Suprapubic skin (tissue), 4 donors: ENCODE measurements at places on chromosomes 5 and 9. TPM values are rescaled to one million over a fixed set of nuclear protein-coding genes. Genes with fewer than 3 reads are reported as not detected.
A peak's percentile ranks its signal among the peaks of the same experiment; 100 is the strongest.

The SELENOP gene
- total RNA-seq, result 286 TPM

The ADAM19 gene
- 1.0 TPM for total RNA-seq

The NPR3 gene
- 8.7 TPM for total RNA-seq

DNA sequence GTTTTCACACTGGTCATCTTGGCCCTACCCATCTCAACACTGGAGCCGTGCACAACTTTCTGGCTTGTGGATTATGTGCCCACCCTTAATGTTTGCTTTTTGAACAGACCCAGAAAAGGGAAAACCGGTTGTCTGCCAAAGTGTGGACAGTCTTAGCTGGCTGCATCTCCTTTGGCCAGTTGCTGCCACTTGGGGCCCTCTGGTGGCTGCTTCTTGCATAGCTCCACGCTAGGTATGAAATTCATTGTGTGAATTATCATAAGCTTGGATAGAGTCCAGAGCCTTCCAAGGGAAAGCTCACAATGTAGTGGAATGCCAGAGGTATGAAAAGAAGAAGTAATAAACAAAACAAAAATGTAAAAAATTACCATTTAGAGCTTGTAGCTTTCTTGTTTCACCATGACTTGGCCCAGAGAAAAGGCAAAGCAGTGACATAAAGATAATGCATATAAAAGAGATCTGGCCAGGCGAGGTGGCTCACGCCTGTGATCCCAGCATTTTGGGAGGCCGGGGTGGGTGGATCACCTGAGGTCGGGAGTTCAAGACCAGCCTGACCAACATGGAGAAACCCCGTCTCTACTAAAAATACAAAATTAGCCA lies 12.5 kb upstream of the SLC36A3 start:
- DNase-seq, result peak; percentile 83
- no peak overlapping the region for H3K4me3 ChIP-seq
- no peak overlapping the region for H3K27ac ChIP-seq

DNA sequence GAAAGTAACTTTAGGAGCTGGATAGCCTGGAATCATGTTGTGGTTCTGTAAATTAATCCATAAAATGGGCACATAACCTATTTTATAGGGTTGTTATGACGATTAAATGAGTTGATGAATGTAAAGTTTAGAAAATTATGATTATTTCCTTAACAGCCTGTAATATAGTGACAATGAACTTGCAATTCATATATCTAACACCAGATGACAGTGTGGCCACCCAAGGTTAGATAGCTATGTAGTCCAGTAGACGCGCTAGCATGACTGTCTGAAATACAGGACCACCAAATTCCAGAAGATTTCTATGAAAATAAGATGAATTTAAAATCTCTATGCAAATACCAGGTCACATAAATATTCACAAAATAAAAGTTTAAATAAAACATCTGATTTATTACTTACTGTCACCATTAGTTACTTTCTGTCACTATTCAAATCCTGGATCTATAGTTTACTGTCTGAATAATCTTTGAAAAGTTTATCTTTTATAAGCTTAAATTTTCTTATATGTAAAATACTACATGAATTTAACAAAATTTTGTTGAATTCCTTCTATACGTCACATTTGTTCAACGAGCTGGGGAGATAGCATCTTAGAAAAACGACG lies 26.1 kb upstream of the MACIR start:
- no peaks in the 10 kb centered on the region for H3K27me3 ChIP-seq
- no peaks in the 10 kb centered on the region for H3K36me3 ChIP-seq
- no peaks in the 10 kb centered on the region for H3K4me1 ChIP-seq
- H3K27ac ChIP-seq, result no peak overlapping the region
- no peak for DNase-seq

DNA sequence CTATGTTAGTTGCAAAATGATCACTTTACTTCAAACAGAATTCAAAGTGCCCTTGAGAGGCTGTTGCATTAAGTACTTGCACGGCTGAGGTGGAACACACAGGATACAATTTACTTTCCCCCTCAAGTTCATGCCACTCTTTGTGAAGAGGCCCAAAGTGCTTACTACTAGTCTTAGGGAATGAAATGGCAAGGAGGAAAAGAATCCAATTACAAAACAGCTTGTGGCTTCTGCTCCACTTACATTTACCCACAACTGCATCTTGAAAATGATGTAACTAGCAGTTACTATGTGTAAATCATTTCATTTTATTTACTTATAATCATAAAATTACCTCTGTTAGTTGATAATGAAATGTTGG lies 14.6 kb downstream of the FOXD1 start:
- no peak overlapping the region for H3K4me3 ChIP-seq
- peaks cover 96% of the 10 kb centered on the region for H3K27me3 ChIP-seq
- no peak for DNase-seq
- H3K4me1 ChIP-seq, result peaks cover 18% of the 10 kb centered on the region
- no peak overlapping the region for H3K27ac ChIP-seq
- no peaks in the 10 kb centered on the region for H3K36me3 ChIP-seq

DNA sequence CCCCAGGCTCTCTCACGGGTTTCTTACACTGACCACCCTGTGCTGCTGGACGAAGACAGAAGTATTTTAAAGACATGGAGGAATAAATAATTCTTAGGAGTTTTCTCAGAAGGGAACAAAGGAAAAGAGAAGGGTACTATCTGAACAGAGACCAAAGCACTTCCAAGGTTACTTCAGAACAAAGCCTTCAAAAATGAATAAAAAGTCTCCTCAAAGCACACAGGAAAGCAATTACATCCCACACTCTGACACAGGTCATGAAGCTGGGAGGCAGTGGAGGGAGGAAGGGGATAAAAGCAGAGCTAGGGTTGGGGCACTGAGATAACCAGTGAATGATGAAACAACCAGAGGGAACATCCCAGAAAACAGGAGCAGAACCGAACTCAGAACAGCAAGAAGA lies 151.8 kb downstream of the ARSB start:
- no peak for DNase-seq
- no peak overlapping the region for H3K4me3 ChIP-seq
- H3K4me1 ChIP-seq, result peaks cover 19% of the 10 kb centered on the region
- no peak overlapping the region for H3K27ac ChIP-seq
- no peaks in the 10 kb centered on the region for H3K36me3 ChIP-seq

- no peak for DNase-seq
- H3K27me3 ChIP-seq, result no peaks in the 10 kb centered on the region
- H3K4me3 ChIP-seq, result no peak overlapping the region
Measured at GRCh38 chr5:41955432-41956024, 30.4 kb downstream of the FBXO4 start.

DNA sequence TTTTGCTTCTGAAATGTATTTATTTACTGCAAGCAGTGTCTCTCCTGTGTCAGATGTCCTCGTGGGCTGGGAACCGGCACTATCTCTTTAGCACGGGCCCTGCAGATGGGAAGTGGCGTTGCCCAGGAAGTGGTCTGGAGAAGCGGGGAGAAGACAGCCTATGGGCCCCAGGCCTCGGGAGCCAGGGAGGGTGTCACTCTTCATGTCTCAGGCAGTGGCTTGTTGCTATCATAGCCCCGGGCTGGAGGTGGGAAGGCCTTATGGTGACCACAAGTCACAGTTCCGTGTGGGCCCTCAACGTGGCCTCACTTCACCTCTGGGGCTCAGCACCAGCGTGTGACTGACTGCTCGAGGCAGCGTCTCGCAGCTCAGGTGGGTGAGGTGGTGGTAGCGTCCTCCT lies 41.4 kb downstream of the SYK start:
- peaks cover 27% of the 10 kb centered on the region for H3K36me3 ChIP-seq
- H3K4me1 ChIP-seq, result no peaks in the 10 kb centered on the region
- no peak for DNase-seq
- H3K4me3 ChIP-seq, result no peak overlapping the region

DNA sequence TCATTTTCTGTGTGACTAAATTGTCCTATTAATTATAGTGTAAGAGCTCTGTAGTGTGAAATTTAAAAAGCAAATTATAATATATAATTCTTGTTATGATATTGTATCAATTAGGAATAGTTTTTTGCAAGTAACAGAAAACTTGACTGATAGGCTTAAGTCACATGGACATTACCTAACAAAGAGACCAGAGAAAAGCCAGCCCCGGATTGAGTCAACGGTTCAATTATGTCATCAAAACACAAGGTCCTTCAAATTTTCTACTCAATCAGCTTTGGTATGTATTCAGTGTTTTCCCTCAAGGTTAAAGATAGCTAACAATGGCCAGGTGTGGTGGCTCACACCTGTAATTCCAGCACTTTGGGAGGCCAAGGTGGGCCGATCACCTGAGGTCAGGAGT lies 126.7 kb upstream of the PTGER4 start:
- H3K27ac ChIP-seq, result no peak overlapping the region
- no peak overlapping the region for H3K4me3 ChIP-seq
- no peaks in the 10 kb centered on the region for H3K36me3 ChIP-seq
- H3K4me1 ChIP-seq, result peaks cover 13% of the 10 kb centered on the region

GRCh38 chr5:6829150-6829784 lies 116.0 kb downstream of the TENT4A start:
- H3K4me1 ChIP-seq, result no peaks in the 10 kb centered on the region
- H3K4me3 ChIP-seq, result no peak overlapping the region
- H3K27ac ChIP-seq, result no peak overlapping the region
- no peak for DNase-seq
- H3K27me3 ChIP-seq, result no peaks in the 10 kb centered on the region
- H3K36me3 ChIP-seq, result no peaks in the 10 kb centered on the region

DNA sequence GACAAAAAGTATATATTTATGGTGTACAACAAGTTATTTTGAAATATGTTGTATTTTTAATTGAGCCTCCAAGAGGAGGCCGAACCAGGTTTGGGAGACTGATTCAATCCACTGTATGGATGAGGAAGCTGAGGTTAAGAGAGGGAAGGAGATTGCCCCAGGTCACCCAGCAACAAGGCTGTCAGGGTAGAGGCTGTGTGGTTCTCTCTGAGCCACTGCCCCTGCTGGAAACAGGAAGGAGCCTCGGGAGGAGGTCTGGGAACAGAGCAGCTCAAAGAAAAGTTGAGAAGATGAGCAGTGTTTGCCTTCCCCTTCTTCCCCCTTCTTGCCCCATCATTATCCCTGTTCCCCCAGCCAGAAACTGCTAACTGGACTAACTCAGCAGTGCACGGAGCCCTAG lies 6.6 kb upstream of the FAT2 start:
- H3K27me3 ChIP-seq, result no peaks in the 10 kb centered on the region
- no peak overlapping the region for H3K27ac ChIP-seq
- H3K36me3 ChIP-seq, result no peaks in the 10 kb centered on the region
- no peak for DNase-seq

DNA sequence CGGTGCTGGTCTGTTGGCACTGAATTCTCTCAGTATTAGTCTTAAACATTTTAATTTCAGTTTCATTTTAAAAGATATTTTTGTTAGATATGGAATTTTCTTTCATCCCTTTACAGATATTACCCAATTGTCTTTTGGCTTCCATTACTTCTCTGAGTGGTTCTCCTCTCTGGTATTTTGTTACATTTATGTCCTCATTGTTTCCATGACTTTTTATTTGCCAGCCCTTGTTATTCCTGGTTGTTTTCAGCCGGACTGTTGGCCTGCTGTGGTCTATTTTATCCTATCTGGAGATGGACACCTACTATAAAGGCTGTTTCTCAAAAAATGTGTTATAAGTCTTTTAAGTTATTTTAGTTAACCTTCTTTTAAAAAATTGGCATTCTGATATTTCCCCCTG lies 117.2 kb downstream of the ARHGEF28 start:
- H3K4me1 ChIP-seq, result no peaks in the 10 kb centered on the region
- no peak overlapping the region for H3K4me3 ChIP-seq

DNA sequence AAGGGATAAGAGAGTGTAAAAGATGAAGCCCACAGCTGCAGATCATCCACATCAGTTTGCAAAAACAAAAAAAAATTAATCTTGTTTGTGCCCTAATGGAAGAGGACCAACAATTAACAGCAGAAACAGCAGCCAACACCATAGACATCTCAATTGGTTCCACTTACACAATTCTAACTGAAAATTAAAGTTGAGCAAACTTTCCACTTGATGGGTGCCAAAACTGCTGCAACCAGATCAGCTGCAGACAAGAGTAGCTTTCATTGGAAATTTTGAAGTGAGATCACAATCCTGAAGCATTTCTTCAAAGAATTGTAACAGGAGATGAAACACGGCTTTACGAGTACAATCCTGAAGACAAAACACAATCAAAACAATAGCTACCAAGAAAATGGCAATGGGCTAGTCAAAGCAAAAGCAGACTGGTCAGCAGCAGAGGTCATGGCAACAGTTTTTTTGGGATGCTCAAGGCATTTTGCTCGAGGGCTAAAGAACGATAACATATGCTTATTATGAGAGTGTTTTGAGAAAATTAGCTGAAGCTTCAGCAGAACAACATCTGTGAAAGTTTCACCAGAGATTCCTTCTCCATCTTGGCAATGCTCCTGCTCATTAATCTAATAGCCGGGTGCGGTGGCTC lies 4.1 kb upstream of the RBM27 start:
- no peak for DNase-seq
- no peaks in the 10 kb centered on the region for H3K27me3 ChIP-seq

DNA sequence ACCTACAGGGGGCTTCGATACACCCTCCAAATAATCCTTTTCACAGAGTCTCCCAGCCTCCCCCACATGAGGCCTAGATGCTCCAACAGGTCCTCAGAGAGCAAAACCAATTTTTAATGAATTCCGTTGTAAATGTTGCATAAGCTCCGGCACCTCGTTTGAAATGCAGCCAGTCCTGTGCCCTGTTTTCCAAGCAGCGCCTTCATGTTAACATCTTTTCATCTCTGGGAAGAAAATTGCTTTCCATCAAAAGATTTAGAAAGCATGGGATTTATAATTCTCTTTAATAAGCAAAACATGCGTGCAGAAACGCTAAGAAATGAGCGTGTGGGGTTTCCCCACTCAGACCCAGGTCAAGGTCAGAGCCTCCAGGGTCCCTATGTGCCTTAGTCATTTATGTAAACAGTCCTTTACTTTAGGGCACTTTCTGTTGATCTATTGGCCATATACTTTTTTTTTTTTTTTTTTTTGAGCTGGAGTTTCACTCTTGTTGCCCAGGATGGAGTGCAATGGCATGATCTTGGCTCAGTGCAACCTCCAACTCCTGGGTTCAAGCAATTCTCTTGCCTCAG lies 177.5 kb upstream of the S1PR3 start:
- H3K4me1 ChIP-seq, result peaks cover 14% of the 10 kb centered on the region
- no peak for DNase-seq
- no peaks in the 10 kb centered on the region for H3K27me3 ChIP-seq
- no peaks in the 10 kb centered on the region for H3K36me3 ChIP-seq

DNA sequence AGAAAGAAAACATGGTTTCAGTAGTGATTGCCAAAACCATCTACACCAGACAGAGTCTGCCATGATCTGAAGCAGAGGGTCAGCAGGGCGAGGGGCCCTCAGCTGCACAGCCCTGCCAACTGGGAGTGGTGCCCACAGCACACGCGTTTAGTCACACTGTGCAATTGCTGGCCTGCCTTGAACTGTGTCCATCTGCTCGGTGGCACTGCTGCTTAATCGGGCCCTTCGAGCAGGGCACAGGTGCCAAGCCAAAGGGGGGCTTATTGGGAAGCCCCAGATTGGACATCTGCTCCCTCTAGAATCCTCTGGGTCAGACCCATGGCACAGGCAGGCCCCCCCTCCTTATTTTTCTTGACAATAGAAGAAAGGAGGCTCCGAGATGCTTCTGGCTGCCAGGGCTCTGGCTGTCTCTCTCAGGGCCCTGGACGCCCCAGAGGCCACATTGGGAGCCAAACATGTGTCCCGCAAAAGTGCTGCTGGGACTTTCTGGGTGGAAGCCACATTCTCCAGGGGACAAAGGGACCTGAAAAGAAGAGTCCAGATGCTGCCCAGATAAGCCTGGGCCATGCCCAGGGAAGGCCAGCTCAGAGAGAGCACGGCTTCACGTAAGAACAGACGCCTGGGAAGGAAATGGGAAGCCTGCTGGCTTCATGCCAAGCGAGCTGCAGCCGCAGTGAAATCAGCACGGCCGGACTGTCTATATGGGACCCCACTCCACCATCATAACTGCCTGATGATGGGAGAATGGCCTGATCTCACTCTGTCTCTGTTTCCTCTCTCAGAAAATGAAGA lies 349.2 kb downstream of the GADD45G start:
- H3K36me3 ChIP-seq, result no peaks in the 10 kb centered on the region
- H3K4me1 ChIP-seq, result peaks cover 8% of the 10 kb centered on the region
- no peak overlapping the region for H3K4me3 ChIP-seq
